ENCODE measurements at places on chromosomes 7 and 10. TPM values are rescaled to one million over a fixed set of nuclear protein-coding genes. Genes with fewer than 3 reads are reported as not detected.
A peak's percentile ranks its signal among the peaks of the same experiment; 100 is the strongest.

- DNase-seq = peak; percentile 13
Measured at GRCh38 chr7:135389971-135390370, 119.9 kb downstream of the CNOT4 start.

GRCh38 chr7:28750981-28751380 lies 207.1 kb downstream of the TRIL start:
- DNase-seq = no peak

- DNase-seq = no peak
Measured at GRCh38 chr7:24283554-24283896, 465 bp upstream of the NPY start.

DNA sequence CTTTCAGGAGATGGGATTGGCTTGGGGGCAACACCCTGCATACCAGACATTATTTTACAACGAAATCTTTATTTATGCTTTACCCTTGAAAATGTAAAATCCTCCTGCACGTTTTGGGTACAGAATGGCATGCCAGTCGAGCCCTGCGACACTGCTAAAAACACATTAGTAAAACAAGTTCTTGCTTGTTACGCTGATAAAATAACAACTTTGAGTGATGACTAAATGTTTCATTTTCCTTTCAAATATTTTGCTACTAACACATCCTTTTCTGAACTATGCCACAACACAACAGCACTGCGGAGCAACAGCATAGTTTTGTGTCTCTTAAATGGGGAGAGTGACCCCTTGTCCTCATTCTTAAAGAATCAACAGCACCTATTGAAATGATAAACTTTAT lies 76.0 kb upstream of the SEMA3D start:
- no peak for DNase-seq

- DNase-seq = no peak
Measured at GRCh38 chr10:74347522-74347921, 196.5 kb downstream of the ADK start.

DNA sequence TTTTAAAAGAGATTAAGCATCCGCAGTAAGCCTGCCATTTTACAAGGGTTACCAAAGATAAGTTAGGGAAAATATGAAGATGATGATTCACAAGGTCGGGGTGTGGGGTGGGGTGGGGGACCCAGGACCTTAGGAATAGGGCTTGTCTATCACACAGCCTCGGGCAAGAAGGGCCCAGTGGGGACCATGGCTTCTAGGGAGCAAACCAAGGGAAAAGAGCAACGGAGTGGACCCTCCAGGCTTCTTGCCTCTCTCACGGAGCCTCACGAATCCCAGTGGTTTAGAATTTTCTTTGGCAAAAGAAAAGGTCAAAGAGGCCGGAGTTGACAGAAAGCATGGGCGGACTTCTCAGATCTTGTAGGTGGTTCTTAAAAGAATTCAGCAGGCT lies 1.3 kb downstream of the PRKCQ start:
- no peak for DNase-seq

GRCh38 chr10:93465806-93466675 lies 16.1 kb downstream of the MYOF start:
- peak; percentile 94 for DNase-seq

DNA sequence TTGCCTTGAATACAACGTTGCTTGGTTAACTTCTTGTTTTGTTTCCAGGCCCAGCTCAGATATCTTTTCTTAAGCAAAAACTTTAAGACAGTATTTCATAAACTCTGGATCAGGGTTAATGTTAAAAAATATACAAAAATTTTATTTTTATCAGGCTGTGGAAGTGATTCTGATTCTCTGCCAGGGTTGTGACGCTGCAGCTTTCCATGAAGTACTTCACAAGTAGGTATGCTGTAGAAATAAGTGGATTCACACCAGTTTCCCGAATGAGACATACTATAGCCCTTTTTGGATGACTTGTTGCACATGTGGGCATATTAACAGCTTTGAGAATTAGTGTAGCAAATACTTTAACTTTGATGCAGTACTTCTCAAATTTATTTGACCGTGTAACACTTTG lies 70.1 kb downstream of the CDK14 start:
- DNase-seq = no peak

DNA sequence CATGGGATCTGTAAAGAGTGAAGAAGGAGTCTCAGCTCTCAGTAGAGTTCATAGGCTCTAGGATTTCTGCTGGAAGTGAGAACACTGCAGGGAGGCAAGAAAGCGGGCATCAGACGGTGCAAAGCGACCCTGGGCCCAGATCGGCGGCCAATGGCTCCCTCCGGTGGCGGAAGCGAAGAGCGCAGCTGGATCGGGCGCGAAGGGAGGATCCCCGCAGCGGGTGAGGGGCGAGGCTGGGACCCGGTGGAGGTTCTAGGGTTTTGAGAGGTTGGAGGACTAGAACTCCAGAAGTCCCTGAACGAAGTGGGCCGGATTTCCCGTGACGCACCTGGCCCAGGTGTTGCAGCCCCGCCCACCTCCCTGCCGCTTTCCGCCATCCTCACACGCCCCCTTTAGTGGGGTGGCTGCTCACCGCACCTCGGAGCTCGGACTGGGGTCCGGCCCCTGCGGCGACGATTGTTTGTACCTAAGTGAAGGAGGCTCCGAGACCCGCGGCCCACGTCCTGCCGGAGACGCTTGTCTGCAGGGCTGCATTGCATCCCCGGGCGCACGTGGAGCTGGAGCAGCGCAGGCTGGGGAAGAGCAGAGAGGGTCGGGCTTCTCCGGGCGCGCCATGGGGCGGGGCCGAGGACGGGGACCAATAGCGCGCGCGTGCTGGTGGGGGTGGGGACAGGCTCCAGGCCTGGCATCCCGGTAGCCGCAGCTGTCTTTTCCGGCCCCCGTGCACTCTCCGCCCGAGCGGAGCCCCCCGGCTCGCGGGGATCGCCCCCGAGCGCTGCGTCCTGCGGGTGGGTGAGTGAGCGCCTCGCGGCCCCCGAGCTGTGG lies at the start of gene SLC12A9:
SLC12A9 (plus strand) TSS at position 666 of the 825 bp plus-strand sequence. CDS start 1,485 bp downstream, outside the sequence.
- DNase-seq = peak; percentile 64

- DNase-seq = no peak
Measured at GRCh38 chr7:80060218-80060806, 74.3 kb upstream of the GNAI1 start.

- no peak for DNase-seq
Measured at GRCh38 chr10:117734731-117735405, 192.3 kb downstream of the EMX2 start.

- DNase-seq = no peak
Measured at GRCh38 chr10:83607959-83608745, 531.2 kb upstream of the GHITM start.

DNA sequence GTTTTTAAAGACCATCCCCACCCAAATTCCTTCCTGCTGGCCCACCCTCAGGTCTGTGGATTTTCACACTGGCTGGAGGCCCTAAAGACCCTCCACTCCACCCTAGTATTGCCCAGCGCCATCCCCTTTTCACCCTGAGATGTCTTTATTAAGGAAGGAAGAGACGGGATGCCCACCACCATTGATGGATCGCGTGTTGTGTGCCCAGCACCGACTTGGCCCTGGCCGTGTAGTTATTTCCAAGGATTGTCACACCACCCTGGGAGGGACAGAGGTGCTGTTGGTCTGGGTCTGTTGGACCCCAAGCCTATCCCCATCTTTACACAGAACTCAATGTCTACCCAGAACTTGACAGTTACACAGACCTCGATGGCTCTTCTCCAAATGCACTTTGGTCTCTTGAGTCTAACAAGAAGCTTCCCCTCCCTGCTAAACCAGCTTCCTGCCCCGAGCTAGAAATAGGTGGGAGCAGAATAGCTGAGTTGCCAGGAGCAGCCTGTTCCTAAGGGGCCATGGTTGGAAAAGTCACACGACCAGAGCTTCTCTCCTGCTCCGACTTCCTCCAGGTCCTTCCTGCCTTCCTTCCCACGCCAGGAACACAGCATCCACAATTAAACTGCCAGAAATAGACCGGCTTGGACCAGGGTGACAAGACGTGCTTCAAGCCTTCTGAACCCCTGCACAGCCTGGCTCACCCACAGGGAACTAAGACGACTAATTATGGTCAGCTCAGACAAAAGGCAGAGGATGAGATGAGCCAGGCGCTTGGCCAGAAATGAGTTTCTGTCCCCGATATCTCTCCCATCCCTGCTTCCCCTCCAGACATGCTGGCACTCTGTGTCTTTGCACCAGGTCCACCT lies 139.5 kb upstream of the CHST15 start:
- DNase-seq = no peak

DNA sequence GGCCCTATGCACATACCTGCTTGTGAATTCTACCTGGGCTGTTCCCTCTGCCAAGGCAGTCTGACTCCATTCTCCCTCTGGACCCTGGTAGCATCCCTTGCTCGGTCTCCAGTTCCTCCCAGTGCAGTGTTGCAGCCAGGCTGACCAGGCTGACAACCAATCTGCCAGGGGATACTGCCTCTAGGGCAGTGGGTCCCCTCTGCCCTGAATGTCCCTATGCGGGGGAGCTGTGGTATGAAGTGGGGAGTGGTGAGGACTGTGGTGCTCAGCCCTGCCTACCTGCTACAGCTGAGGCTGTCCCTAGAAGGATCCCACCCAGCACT lies 48.0 kb upstream of the CAMK2B start:
- no peak for DNase-seq

GRCh38 chr10:102419269-102420180 lies 940 bp upstream of the PSD start:
- DNase-seq = no peak

DNA sequence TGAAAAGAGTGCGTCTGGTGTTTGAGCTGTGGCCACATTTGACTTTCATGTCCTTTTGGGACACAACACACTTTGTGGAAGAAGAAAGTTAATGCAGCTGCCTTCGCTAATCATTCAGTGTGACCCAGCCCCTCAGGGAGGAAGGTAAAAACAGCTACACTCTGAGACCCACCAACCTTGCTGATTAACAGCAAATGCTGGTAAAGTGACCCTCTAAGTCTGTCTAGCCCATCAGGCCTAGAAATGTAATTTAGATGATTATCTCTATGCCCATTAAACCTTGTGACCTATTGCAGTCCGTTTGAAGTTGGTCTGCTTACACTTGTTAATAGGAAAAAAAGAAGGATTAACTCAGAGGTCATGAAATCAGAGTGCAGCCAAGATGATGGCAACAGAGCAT lies 161.9 kb upstream of the WNT16 start:
- no peak for DNase-seq

DNA sequence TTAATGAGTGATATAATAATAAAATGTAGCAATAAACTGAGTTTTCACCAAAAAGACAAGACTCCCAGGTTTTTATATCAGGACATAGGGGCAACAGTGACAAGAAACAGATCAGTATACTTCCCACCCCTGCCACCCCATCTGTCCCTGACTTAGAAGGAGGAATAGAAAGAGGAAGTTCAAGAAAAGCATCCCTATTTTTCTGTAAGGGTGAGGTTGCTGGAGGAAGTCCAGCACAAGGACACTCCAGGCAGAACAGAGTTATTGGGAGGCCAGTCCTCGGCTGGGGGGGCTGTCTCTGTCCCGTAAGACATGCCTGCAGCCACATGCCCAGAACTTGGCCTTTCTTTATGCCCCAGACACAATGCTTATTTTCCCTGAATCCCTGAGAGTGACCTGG lies 16.5 kb upstream of the TLX1 start:
- DNase-seq = no peak

DNA sequence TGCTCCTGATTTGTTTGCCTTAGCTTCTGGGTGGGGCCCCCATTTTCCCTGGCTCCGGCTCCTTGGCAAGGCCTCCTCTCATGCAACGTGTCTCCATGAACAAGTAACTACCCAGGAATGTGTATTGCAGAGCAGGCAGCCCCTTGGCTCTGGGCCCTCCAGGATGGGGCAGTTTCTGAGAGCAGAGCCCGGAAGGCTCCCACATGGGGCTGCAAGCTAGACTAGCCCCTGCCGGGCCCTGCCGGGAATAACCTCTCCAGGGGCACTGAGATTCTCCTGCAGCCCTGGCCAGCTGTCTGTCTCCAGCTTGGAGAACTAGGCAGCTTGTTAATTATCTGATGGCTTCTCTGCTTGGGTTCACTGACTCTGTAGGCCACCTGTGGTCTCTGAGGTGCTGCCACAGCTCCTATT lies 184.0 kb upstream of the INHBA start:
- DNase-seq = no peak

Gene NPTX2
- total RNA-seq = 0.26 TPM

Gene SOSTDC1
- not detected for total RNA-seq

Gene FAM180A
- not detected for total RNA-seq

Gene FIS1
- total RNA-seq = 233 TPM

Gene TFEC
- 15.4 TPM for total RNA-seq

Gene FAM131B
- total RNA-seq = 1.2 TPM

Gene ITPRID1
- not detected for total RNA-seq

Gene PDK4
- total RNA-seq = 13.2 TPM

Gene SLC16A9
- not detected for total RNA-seq

Gene ADAP1
- total RNA-seq = 1.8 TPM

Measured in pulmonary artery endothelial cell (primary cell).